ENCODE measurements at places on chromosomes 7 and 10.

DNA sequence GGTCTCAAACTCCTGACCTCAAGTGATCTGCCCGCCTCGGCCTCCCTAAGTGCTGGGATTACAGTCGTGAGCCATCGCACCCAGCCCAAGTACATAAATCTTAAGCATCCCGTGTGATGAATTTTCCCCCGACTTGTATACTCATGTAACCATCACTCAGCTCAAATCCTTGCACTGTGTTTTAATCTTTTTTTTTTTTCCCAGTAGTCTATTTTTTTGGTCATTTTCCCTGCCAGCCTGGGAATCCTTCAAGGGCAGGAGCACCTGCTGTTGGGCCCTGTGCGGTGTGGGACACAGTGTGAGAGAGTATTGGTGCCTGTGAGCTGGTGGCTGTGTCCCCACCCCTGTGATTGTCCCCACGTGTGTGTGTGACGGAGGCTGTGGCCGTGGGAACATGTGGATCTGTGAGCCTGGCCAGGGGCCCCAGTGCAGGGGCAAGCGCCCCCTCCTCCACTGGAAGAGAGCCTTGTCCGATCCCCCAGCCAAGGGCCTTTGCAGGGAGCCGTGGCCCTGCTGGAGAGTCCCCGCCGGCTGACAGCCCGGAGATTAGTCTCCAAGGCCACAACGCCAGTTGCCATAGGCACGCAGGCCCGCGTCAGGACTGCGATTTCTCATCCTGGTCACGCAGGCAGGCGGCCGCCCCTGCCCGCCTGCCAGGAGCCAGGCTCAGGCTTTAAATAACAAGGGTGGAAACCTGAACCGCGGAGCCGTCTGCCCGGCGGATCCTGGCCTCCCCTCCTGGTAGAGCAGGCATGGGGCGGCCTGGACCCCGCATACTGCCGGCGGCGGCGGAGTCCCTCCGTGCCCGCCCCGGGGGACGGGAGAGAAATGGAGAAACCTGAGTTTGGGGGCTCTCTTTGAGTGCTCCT is 26.5 kb downstream of the GTF2IRD1 start:
- no peak overlapping the region for H3K4me3 ChIP-seq
- peaks cover 2% of the 10 kb centered on the region for H3K27me3 ChIP-seq
- H3K36me3 ChIP-seq = no peaks in the 10 kb centered on the region
- no peak for DNase-seq
- H3K27ac ChIP-seq = no peak overlapping the region

DNA sequence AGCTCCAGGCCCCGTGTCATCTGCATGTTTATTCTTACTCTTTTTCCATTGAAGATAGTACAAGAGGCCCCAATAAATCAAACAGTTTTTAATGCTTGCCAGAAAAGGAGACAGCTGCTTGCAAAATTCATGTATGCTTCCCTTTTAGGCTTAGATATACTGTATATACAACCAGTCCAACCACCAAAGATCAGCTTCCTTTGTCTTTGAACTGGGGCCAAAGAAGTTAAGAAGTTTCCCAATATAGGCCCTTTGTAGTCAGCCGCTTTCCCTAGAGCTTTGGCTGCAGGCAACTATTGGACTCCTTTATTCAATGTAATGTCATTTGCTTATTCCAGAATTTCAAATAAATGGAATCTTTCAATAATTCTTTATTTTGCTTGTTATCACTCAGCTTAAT is 1395.0 kb downstream of the GATA3 start:
- no peaks in the 10 kb centered on the region for H3K4me1 ChIP-seq
- H3K27me3 ChIP-seq = no peaks in the 10 kb centered on the region
- no peak overlapping the region for H3K27ac ChIP-seq
- DNase-seq = no peak
- no peaks in the 10 kb centered on the region for H3K36me3 ChIP-seq

DNA sequence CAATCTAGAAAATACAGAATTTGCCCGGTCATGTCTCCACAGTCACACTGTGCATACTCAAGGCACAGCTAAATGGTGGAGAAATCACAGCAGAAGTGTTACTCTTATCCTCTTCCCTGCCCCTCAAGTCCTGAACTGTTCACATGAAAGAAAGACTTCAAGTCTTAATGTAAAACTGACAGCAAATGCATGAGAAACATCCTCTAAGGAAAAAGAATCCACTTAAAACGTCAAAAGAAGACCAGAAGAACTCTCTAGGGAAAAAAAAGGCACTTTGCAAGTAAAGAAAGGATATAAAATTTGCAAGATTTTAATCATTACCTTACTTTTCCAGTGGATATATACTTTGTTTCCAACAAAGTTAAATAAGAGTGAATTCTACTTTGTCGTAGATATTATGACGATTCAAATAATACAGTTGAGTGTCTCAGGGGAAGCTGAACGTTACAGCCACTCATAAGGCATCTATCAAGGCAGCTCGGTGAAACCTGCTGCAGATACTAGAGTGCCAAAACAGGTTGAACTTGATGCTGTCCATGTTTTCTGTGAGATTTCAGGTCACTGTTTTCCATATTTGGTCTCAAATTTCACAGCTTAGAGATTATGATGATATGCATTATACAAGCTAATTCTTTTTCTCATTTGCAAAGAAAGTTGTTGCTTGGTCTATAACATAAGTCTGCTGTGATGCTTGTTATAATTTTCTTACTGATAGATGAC is 155.0 kb downstream of the CTTNBP2 start:
- DNase-seq = no peak
- H3K27ac ChIP-seq = no peak overlapping the region
- H3K36me3 ChIP-seq = no peaks in the 10 kb centered on the region
- H3K4me1 ChIP-seq = no peaks in the 10 kb centered on the region
- no peaks in the 10 kb centered on the region for H3K27me3 ChIP-seq

- DNase-seq = no peak
- no peak overlapping the region for H3K4me3 ChIP-seq
- peaks cover 3% of the 10 kb centered on the region for H3K27me3 ChIP-seq
Observed at GRCh38 chr10:34609287-34609940, 205.7 kb downstream of the PARD3 start.

DNA sequence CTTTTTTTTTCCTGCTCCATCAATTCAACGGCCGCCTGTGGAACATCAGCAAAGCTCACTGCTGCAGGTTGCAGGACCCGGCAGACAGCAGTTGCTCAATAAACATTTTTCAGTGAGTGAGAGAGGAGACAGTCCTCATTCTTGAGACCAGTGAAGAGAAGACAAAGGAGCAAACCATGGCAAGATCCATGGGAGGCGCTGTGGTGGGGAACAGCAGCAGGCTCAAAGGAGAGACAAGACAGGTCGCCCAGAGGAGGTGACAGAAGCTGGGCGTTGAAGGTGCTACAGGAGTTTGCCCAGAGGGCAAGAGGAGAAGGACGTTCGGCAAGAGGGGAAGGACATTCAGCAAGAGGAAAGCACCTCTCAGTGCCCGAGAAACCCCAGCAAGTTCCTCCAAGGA is 74.5 kb upstream of the FGFR2 start:
- no peak overlapping the region for H3K4me3 ChIP-seq
- peaks cover 4% of the 10 kb centered on the region for H3K27me3 ChIP-seq
- no peaks in the 10 kb centered on the region for H3K4me1 ChIP-seq
- H3K36me3 ChIP-seq = no peaks in the 10 kb centered on the region
- no peak for DNase-seq

- no peak overlapping the region for H3K4me3 ChIP-seq
- no peaks in the 10 kb centered on the region for H3K36me3 ChIP-seq
- peaks cover 10% of the 10 kb centered on the region for H3K4me1 ChIP-seq
- H3K27me3 ChIP-seq = peaks cover 3% of the 10 kb centered on the region
- DNase-seq = no peak
- H3K27ac ChIP-seq = no peak overlapping the region
Observed at GRCh38 chr10:12489806-12490205, 140.5 kb downstream of the CAMK1D start.

DNA sequence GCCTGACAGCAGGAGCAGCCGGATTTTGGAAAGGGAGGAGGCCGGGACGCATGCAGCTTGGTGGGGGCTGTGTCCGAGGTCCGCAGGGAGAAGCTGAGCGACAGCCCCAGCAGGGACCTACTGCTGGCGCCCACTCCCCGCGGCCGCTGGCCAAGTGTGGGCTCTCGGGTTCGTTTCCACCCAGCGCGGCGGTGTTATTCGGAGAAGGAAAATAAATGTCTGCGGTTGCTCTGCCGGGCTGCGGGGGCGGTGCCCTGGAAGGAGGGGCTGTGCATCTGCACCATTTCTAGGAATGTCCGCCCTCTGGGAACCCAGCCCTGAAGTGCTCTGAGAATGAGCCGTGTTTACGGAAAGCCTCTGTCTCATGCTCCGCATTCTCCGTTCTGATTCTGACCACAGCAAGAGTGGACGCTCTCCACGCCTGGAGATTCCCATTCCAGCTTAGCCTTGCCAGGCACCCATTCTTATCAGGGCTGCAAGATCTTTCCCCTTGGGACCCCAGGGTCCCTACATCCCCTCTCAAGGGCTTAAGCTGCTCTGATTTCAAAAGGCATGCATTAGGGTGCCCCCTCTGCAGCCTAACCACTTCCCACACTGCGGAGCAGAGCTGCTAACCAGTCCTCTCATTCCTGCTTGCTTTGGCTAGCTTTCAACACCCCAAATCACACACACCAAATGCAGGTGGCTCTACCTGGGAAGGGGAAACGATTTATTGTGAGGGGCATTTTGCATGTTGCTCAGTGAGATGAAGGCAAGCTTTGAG is 256.6 kb upstream of the GLI3 start:
- DNase-seq = peak; percentile 60
- no peaks in the 10 kb centered on the region for H3K36me3 ChIP-seq
- H3K4me3 ChIP-seq = peak overlapping the region; percentile 54
- peaks cover 6% of the 10 kb centered on the region for H3K4me1 ChIP-seq
- H3K27ac ChIP-seq = no peak overlapping the region
- H3K27me3 ChIP-seq = peaks cover 15% of the 10 kb centered on the region

DNA sequence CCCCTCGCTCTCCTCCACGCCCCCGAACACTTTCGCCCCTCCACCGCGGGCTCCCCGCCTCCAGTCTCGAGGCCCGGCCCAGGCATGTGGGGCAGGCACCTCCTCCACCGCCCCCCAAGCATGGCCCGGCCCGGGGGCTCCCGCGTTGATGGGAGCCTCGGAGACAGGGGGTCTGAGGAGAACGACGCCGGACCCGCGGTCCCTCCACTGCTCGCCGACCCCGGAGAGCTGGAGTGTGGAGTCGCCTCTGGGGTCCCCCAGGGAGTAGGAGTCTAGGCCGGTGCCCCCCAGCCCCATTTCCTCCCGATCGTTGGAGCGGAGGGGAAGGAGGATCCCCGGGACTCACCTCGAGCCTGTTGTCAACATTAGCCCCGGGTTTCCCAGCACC is 206 bp downstream of the UPF2 start:
- peak overlapping the region; percentile 95 for H3K4me3 ChIP-seq
- H3K36me3 ChIP-seq = peaks cover 21% of the 10 kb centered on the region
- H3K4me1 ChIP-seq = peaks cover 32% of the 10 kb centered on the region
- H3K27ac ChIP-seq = peak overlapping the region; percentile 100
- H3K27me3 ChIP-seq = peaks cover 4% of the 10 kb centered on the region
- DNase-seq = peak; percentile 89

DNA sequence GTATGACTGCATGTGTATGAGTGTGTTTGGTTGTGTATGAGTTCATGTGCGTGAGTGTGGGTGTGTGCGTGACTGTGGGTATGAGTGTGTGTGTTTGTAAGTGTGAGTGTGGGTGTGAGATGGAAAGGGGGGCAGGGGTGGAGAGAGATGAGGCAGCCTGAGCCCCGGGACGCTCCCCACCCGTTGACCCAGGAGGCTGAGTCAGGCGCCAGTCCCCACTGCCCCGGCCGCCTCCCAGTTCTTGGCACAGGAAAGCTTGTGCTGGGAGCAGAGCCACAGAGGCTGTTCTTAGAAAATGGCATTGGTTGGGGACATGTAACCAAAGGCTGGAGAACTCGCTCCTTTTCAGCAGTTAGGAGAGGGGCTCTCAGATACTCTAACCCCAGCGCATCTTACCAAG is 27.8 kb upstream of the NUB1 start:
- no peak for DNase-seq
- no peaks in the 10 kb centered on the region for H3K27me3 ChIP-seq
- peaks cover 9% of the 10 kb centered on the region for H3K4me1 ChIP-seq
- no peak overlapping the region for H3K4me3 ChIP-seq
- H3K36me3 ChIP-seq = peaks cover 3% of the 10 kb centered on the region

DNA sequence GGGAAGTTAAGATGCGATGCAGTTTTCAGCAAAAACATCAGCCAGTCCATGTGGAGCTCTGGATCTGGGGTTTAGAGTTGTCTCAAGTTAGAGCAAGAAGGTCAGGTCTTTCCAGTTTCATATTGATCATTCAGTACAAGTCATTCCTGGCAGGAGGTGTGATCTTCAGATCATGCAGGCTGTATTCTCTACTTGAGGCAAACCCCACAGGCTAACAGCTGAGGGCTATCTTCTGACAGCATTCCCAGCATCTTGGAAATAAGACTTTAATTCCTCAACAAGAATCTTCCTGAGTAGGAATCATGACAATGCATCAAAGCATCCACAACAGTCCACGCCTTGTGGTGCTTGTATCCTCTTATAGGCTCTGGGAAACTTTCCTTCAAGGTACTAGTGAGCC is 94.9 kb upstream of the ZNF438 start:
- peaks cover 2% of the 10 kb centered on the region for H3K36me3 ChIP-seq
- no peak for DNase-seq
- H3K27ac ChIP-seq = peak overlapping the region; percentile 6
- no peaks in the 10 kb centered on the region for H3K27me3 ChIP-seq
- no peak overlapping the region for H3K4me3 ChIP-seq

- peaks cover 44% of the 10 kb centered on the region for H3K27me3 ChIP-seq
- H3K4me1 ChIP-seq = peaks cover 12% of the 10 kb centered on the region
- H3K27ac ChIP-seq = no peak overlapping the region
Observed at GRCh38 chr7:94062372-94062771, 58.2 kb upstream of the BET1 start.
